Fibroblast of the aortic adventitia (primary cell): ENCODE measurements at places on chromosomes 7 and 10.

- no peak for DNase-seq
Measured at GRCh38 chr7:93812061-93812460, 78.5 kb downstream of the TFPI2 start.

DNA sequence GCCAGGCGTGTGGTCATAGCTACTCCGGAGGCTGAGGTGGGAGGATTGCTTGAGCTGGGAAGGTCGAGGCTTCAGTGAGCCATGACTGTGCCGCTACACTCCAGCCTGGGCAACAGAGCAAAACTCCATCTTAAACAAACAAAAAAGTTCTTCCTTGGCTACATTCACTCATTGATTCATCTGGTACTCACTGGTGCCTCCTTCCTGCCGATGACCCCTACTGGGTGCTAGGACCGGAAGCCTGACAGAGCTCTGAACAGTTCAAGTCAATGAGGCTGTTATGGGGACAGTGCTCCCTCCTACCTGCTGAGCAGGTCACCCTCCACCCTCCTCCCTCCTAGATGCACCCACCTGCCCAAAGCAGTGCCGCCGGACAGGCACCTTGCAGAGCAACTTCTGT is 4.9 kb downstream of the PCOLCE start:
- DNase-seq: peak; percentile 29

GRCh38 chr10:96556003-96556402 is 30.8 kb downstream of the TM9SF3 start:
- peak; percentile 11 for DNase-seq

GRCh38 chr10:43904844-43905243 is 256.2 kb upstream of the ZNF32 start:
- no peak for DNase-seq

GRCh38 chr7:114021135-114021534 is 102.3 kb upstream of the PPP1R3A start:
- DNase-seq: no peak

- DNase-seq: no peak
Measured at GRCh38 chr10:55062349-55062748, 261.3 kb upstream of the PCDH15 start.

GRCh38 chr10:90930971-90931871 is 10.3 kb upstream of the ANKRD1 start:
- peak; percentile 98 for DNase-seq

DNA sequence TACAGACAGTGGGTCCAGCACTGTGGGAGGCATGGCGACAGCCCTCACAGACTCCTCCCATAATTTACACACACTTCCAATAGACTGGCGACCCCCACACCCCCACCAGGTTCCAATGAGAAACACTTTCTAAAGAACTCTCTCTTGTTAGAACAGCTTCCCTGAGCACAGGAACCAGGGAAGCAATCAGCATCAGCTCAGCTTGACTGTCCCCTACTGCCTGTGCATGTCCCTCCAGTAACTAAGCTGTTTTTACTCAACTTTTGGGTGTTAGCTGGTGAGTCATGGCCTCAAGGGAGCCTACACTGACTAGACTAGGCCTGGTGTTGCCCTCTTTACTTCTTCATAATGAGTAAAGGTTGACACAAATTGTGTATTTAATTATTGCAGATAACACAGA is 32.6 kb upstream of the HERPUD2 start:
- peak; percentile 45 for DNase-seq

DNA sequence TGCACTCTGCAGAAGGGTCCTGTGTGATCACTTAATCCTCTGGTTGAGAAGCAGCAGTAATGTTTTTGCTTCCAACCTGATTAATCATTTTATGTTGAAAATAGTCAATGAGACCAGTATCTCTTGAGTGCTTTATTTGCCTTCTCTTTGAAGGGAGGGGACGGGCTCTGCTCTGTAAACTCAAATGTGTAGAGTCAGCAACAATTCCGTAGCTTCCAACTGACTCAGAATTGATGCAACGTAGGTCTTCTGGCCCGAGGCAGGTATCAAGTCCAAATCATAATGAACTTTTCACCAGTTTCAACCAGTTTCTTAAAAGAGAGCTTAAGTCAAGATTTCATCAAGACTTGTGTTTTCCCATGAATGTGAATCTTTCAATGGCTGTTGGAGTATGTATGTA is 26.3 kb downstream of the GUSB start:
- no peak for DNase-seq

GRCh38 chr7:7820939-7821338 is 102.5 kb upstream of the RPA3 start:
- DNase-seq: no peak

- DNase-seq: no peak
Measured at GRCh38 chr7:147708871-147709270, 881.7 kb upstream of the C7orf33 start.

- DNase-seq: no peak
Measured at GRCh38 chr7:51079494-51079893, 237.1 kb downstream of the COBL start.

DNA sequence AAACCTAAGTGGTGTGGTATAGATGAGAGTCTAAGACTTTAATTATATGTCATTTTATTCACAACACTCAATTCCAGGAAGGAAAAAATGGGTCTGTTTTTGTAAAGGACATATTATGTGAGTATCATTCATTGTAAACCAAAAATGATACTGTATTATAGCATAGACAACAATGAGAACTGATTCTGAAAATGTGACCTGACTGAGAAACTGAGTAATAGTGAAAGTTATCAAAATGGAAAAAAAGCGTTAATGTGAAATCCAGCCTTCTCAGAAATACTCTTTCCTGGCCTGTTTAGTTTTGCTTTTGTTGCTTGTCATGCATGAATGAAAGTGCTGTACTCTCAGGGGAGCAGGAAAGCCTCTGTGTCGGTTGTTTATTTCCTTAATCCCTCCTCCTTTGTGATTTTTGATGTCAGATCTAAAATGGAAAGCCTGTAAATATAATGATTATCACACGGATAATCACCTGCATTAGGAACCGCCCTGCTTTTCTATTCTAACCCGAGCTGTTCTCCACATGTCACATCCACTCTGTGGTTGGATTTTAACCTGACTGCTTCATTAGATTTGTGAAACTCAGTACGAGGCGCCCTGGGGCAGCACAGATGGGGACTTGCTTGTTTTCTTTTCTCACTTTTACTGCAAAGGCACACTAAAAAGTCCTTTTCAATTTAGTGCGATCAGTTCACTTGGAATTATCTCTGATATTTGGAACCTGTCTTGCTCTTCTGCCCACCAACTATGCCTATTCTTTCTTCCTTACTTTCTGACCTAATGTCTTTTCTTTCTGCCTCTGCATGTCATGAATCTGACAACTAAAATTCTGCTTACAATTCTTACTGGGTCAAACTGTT is 240.9 kb upstream of the KAT6B start:
- DNase-seq: no peak

GRCh38 chr10:130802301-130802700 is 509.2 kb downstream of the TCERG1L start:
- no peak for DNase-seq

- DNase-seq: no peak
Measured at GRCh38 chr10:133314911-133315310, 6.2 kb downstream of the ZNF511 start.

DNA sequence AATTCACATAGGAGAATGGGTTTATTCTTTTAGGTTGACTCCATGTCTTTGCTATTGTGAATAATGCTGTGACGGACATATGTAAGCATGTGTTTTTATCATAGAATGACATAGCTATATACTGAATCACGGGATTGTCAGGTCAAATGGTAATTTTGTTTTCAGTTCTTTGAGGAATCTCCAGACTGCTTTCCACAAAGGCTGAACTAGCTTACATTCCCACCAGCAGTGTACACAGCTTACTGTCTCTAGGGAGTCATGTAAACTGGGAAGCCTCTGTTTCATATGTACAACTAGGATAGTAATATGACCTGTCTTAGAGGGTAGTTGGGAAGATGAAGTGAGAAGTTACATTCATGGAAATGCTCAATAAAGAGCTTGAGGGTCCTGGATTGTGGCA is 6.8 kb upstream of the C10orf120 start:
- no peak for DNase-seq

DNA sequence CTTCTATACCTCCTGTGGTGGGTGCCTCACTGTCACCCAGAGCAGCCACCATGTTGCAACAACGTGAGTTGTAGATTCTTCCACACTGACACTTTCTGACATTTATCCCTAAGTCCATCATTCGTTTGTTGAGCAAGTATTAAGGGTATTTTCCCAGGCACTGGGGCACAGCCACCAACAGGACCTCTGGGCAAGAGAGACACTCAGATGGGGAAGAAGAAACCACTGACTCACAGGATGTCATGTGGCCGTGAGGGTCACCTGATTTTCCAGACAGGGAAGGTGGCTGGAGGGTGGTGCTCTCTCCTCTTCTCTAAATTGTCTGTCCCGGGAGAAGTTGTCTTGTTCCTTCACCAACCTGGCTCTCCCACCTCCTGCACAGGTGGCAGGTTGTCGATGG is 51.7 kb upstream of the PPIF start:
- DNase-seq: no peak

DNA sequence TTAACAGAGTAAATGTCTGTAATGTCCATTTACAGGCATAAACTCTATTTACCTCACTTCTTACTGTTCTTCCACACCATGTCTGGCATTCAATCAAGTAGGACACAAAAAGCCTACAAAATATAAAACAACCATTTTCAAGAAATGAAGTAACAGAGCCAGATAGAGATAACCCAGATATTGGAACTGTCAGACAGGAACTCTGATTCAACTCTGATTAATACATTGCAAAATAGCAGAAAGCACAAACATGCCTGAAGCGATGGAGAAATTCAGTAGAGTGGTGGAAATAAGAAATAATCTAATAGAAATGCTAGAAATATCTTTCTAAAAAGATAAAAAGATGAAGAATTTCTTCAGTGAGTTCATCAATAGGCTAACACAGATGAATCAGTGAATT is 964.4 kb downstream of the PCDH15 start:
- no peak for DNase-seq

GRCh38 chr10:17115683-17116082 is 13.9 kb downstream of the CUBN start:
- DNase-seq: peak; percentile 36

- DNase-seq: no peak
Measured at GRCh38 chr10:111086574-111086973, 9.7 kb downstream of the ADRA2A start.

DNA sequence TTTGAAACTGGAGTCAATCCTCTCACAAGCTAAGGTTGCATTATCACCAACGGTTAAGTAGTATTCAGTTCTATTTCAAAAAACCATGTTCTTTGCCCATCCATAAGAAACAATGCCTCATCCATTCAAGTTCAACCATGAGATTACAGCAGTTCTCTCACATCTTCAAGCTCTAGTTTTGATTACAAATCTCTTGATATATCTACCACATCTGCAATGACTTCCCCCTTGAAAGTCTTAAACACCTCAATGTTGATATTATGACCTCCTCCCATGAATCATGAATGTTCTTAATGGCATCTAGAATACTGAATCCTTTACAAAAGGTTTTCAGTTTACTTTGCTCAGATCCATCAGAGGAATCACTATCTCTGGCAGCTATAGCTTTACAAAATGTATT is 81.8 kb downstream of the JMJD1C start:
- no peak for DNase-seq

DNA sequence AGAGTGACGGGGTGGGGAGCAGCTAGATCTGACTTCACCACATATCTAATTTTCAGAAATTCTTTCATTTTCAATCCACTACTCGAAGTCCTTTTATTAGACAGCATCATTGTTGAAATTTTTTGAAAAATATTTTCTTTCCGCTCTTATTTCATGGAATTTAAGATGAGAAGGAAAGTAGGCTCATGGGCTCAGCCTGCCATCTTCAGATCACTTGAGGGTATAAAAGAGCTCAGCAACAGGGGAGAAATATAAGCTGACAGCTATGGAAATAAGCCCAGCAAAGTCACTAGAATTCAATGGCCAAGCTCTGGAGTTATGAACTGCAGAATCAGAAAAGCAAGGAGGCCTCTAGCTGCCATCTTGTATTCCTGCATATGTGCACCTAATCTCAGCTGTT is 389.1 kb downstream of the XPNPEP1 start:
- peak; percentile 1 for DNase-seq

DNA sequence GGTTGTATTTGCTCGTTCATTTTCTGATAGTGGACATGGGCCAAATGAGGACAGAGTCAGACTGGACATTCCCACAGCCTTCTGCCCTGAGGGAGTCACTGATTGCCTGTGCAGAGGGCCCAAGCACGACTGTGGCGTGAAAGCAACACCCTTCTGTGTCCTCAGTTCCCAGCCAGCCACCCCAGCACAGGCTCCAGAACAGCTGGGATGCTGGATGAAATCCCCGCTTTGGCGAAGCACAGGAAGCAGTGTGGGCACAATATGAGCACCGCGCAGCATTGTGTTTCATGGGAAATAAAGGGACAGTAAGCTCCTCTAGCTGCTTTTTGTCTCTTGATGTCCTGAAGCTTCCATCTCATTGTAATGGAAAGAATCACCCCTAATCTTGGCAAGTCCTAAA is 20.5 kb downstream of the TRIL start:
- no peak for DNase-seq

GRCh38 chr7:106175507-106175906 is 63.4 kb upstream of the SYPL1 start:
- DNase-seq: no peak

GRCh38 chr7:1020849-1021251 is 23.5 kb upstream of the GPR146 start:
- no peak for DNase-seq

DNA sequence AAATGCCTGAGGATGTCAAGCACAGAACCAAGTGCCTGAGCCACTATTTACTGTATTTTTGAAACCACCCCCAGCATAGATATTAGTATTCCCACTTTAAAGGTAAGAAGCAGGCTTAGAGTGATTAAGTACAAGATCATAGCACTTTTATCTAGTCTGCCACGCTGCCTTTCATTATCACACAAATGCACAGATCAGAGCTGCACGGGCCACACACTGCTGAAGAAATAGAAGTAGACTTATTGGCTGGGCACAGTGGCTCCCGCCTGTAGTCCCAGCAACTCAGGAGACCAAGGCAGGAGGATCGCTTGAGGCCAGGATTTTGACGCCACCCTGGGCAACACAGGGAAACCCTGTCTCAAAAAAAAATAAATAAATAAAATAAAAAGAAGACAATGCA is 38.2 kb downstream of the NCAPG2 start:
- no peak for DNase-seq

DNA sequence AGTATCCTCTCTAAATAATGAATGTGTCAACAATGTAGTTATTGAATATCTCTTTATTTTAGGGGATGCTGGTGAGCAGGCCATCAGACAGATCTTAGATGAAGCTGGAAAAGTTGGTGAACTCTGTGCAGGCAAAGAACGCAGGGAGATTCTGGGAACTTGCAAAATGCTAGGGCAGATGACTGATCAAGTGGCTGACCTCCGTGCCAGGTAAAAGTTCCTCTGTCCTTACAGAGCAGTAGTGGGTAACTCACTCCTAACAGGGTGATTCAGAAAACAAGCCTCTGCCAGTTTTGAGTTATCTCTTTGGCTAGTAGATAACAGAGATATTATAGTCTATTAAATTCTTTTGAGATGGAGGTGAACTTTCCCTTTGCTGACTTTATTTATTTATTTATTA is 67.3 kb downstream of the AP3M1 start:
- DNase-seq: no peak

- DNase-seq: no peak
Measured at GRCh38 chr10:47104786-47105385, 193.7 kb downstream of the PTPN20 start.
